Amygdala (tissue), 56 donors: ENCODE measurements at places on chromosomes 16 and 17.

GRCh38 chr16:23342083-23342640, 40.1 kb downstream of the SCNN1B start:
- no peak for DNase-seq

GRCh38 chr17:60445144-60445543, 22.9 kb downstream of the CHCT1 start:
- no peak for DNase-seq

GRCh38 chr16:11240636-11241473, 15.1 kb downstream of the SOCS1 start:
- DNase-seq = no peak

- DNase-seq = no peak
Measured at GRCh38 chr16:13036600-13036999, 135.2 kb downstream of the SHISA9 start.

DNA sequence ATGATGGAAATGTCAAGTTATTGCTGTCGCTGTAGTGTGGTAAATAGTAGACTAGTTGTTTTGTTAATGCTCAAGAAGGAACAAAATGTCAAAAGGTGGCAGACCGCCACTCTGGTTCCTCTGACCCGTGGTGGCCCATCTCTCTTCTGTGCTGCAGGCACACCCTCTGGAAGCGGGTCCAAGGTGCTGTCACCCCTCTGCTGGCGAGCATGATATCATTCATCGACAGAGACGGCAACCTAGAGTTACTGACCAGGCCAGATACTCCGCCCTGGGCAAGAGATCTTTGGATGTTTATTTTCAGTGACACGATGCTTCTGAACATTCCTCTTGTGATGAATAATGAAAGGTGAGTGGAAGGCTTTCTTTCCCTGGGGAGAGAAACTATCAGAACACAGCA, 56.8 kb upstream of the ENDOV start:
- DNase-seq = no peak

DNA sequence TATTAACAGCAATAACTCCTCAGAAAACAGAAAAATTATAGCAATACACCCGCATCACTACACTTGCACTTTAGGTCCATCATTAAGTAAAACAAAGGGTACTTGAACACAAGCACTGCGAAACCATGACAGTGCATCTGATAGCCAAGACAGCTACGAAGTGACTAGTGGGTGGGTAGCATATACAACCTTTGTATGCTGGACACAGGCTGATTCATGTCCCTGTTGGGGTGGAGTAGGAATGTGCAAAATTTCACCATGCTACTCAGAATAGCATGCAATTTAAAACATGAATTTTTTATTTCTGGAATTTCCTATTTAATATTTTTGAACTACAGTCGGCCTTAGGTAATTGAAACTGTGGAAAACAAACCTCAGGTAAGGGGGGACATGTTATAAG, 2414.1 kb downstream of the TP53TG3F start:
- no peak for DNase-seq

GRCh38 chr17:73003487-73003886, 89.0 kb downstream of the SLC39A11 start:
- DNase-seq = no peak

DNA sequence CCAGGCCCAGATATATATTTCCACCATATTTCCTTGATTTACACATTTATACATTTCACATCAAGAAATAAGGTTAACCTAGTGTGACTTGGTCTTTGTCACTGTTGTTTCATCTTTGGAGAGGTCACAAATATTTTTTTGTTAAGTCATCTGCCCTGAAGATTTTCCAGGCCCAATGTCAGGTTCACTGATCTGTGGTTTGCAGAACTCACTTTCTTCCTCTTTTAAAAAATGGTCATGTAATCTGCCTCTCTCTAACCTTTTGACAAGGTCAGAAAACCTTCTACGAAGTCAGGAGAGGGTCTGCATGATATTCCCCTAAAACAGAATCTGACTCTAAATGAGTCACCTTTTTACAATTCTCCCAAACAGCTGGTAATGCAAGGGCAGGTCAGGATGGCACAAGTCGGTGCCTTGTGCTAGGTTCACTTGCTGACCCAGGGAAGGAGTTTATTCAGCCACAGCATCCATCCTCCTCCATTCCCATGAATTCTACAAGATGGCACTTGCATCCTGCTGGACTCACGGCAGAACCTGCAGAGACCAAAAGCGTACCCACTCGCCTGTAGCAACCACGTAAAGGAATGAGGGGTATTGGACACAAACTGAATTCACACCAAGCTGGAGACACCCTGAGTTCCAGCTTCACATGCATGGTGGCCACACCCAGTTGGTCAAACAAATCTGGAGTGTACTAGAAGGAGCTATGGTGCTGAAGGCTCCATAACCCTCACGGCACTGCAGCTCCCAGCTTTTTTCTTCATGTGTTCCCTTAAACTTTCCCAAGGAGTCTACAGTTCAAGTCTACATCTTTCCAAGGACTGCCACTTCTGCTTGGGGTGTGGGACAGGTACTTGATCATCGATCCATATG, 1.6 kb upstream of the KIAA0513 start:
- no peak for DNase-seq

DNA sequence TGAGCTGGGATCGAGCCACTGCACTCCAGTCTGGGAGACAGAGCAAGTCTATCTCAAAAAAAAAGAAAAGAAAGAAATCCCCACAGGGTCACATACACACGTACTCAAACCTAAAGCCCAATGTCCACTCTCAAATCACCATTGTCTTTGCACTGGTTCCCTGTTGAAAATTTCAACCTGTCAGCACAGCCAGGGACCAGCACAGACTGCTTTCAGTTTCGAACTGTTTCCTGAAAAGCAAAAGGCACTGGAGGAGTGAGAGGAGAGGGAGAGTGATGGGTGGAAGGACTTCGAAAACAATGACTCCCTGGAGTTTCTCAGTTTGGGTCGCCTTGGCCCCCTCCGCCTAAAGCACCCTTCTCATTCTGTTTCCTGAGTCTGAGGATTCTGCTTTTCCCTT, 9.0 kb upstream of the CD300C start:
- no peak for DNase-seq
